ENCODE measurements at places on chromosomes 3 and 15.

DNA sequence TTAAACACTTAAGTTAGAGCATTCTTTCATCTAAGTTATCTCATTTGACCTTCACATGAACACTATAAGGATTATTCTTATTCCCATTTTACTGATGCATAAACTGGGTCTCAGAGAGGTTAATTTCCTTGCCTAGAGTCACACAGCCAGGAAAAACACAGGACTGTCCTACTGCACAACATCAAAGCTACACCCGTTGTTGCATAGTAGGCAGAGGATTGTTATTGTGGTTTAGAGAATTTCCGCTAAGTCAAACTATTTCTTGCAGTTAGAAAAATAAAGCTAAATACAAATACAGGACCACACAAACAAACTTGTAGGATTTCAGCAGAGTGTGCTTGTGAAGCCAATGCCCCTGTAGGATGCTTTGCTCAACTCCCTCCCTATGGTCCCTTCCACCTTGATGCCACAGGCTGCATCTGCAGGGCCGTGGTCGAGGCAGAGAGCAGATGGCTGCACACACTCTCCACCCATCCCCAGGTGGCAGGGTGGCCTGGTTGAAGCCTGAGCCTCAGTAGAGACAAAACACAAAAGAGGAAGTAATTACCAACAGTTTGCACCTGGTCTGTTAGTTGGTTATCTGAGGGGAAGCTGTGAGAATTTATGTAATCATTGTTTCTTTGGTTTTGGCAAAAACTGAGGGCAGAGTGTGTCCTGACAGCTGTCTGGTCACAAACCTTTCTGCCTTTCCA, 41.1 kb upstream of the SKOR1 start:
- H3K4me3 ChIP-seq = no peak overlapping the region
- no peaks in the 10 kb centered on the region for H3K36me3 ChIP-seq
- DNase-seq = no peak
- H3K27me3 ChIP-seq = no peaks in the 10 kb centered on the region
- H3K27ac ChIP-seq = no peak overlapping the region
- H3K4me1 ChIP-seq = peaks cover 7% of the 10 kb centered on the region

- no peaks in the 10 kb centered on the region for H3K27me3 ChIP-seq
- H3K27ac ChIP-seq = no peak overlapping the region
- no peak for DNase-seq
- no peaks in the 10 kb centered on the region for H3K4me1 ChIP-seq
These were observed 27.2 kb downstream of the VEPH1 start for GRCh38 chr3:157475921-157476414.

DNA sequence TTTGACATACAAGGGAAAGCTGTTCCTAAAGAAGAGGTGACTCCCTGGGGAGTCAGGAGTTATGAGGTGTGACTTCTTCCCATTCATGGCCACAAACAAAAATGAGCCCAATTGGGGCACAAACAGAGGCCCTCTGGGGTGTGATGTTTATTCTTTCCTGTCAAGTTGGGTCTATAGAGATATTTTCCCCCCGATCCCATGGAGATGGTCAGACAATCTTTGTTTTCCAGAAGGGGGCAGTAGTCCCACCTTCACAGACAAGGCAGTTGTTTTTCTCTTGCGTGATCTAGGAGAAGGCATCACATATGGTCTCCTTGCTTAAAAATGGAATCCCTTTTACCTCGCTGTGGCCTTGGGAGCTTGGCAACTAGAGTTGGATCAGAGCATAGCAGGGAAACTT, 110.3 kb downstream of the MFSD1 start:
- H3K4me3 ChIP-seq = no peak overlapping the region
- no peak for DNase-seq
- no peaks in the 10 kb centered on the region for H3K27me3 ChIP-seq

DNA sequence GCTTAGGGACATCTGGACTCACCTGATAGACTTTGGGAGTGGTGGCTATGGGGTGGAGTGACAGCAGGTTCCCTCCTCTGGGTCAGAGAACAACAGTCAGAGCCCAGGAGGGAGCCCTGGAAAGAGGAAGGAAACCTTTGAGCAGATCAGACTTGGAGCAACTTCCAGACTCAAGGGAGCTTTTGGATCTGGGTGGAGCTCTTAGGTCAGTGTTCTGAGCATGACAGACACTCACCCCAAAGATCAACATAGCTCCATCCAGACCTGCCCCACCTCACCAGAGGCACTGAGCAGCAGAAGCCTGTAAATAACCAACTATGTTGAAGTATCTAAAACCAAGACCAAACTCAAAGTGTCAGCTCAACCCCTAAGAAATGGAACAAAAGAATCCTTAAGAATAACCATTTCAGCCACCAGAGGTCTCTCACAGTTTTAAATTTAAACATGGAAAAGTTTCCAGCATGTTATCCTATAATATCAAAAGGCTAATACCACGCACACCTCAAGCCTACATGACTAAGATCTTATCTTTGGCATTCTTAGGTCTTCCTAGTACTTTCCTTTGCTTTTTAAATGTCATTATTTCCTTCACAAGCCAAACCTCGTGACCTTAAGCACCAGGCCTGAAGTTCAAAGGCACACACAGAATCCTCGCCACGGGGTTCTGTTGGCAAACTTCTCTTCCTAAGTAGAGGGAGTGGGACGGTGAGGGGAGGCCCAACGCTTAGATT, 56.4 kb downstream of the UMPS start:
- no peak for DNase-seq
- H3K4me3 ChIP-seq = no peak overlapping the region
- H3K27ac ChIP-seq = no peak overlapping the region
- no peaks in the 10 kb centered on the region for H3K36me3 ChIP-seq

DNA sequence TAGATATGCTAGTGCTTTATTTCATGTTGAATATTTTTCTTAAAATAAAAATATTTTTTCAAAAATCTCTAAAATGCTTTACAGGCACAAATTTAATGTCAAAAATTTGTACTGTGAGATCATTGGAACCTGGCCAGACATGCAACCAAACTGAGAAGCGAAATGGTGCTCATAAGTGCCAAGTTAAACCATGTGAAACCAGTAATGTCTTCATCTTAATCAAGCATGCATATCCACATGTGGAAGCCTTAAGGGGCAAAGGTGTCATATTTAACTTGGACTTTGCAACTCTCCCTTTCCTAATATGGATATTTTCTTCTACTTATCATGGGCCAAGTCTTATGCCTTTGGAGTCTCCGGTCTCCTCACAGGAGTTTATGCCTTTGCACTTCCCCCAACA, 208.9 kb upstream of the COL8A1 start:
- H3K4me3 ChIP-seq = no peak overlapping the region
- no peaks in the 10 kb centered on the region for H3K36me3 ChIP-seq
- no peaks in the 10 kb centered on the region for H3K27me3 ChIP-seq
- DNase-seq = no peak
- H3K27ac ChIP-seq = no peak overlapping the region

- DNase-seq = no peak
- H3K27me3 ChIP-seq = no peaks in the 10 kb centered on the region
- H3K4me1 ChIP-seq = peaks cover 23% of the 10 kb centered on the region
- H3K27ac ChIP-seq = no peak overlapping the region
These were observed 4.4 kb downstream of the RCCD1 start for GRCh38 chr15:90959028-90959595.

- no peaks in the 10 kb centered on the region for H3K27me3 ChIP-seq
- H3K36me3 ChIP-seq = no peaks in the 10 kb centered on the region
- H3K27ac ChIP-seq = no peak overlapping the region
- no peaks in the 10 kb centered on the region for H3K4me1 ChIP-seq
These were observed 255.7 kb downstream of the CHL1 start for GRCh38 chr3:452221-452620.

DNA sequence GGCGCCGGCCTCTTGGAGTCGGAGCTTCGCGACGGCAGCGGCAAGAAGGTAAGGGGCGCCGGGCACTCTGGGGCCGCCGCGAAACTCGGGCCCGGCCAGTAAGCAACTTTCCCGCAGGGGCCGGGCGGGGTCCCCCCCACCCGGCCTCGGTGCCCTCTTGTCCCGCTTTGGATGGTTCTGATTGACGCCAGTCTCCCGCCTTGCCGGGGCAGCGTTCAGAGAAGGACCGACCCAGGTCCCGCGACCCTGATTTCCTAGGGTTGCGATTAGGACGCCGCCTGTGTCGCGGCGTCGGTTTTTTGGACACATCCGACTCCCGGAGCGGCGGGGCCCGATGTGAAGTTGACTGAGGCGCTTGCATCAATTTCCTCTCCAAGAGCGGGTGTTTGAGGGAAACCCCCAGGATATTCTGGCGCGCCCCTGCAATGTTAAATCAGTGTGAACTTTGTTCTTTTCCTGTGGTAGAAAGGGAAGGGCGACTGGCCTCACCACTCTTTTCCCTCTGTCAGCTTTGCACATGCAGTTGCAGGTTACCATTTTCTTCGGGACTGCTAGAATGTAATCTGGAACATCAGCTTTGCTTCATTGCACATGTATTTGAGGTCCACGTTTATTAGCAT, 755 bp downstream of the PDE8A start:
- H3K27me3 ChIP-seq = no peaks in the 10 kb centered on the region
- H3K4me1 ChIP-seq = peaks cover 9% of the 10 kb centered on the region
- no peaks in the 10 kb centered on the region for H3K36me3 ChIP-seq
- peak; percentile 47 for DNase-seq

DNA sequence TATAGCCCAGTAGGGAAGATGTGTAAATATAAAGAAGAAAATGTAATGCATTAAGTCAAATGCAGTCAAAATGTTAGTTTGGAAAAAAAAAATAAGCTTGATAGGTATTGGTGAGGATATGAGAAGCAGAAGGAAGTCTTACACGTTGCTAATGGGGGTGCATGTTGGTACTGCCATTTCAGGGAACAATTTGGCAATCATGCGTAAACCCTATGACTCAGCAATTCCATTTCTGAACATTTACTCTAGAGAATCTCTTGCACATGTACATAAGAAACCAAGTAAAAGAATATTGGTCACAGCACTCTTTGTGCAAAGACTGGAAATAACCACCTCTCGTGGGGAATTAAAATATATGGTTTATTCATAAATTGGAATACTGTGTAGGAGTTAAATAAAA, 35.5 kb upstream of the TIMP4 start:
- no peak overlapping the region for H3K27ac ChIP-seq
- H3K4me3 ChIP-seq = no peak overlapping the region
- no peak for DNase-seq
- H3K4me1 ChIP-seq = no peaks in the 10 kb centered on the region
- no peaks in the 10 kb centered on the region for H3K27me3 ChIP-seq
- no peaks in the 10 kb centered on the region for H3K36me3 ChIP-seq

GRCh38 chr3:111729087-111729846, 129.8 kb upstream of the PHLDB2 start:
- H3K4me3 ChIP-seq = no peak overlapping the region
- H3K4me1 ChIP-seq = no peaks in the 10 kb centered on the region
- H3K27me3 ChIP-seq = no peaks in the 10 kb centered on the region
- H3K27ac ChIP-seq = no peak overlapping the region
